Skeletal muscle cell (primary cell): ENCODE measurements at places on chromosomes 4 and X.

DNA sequence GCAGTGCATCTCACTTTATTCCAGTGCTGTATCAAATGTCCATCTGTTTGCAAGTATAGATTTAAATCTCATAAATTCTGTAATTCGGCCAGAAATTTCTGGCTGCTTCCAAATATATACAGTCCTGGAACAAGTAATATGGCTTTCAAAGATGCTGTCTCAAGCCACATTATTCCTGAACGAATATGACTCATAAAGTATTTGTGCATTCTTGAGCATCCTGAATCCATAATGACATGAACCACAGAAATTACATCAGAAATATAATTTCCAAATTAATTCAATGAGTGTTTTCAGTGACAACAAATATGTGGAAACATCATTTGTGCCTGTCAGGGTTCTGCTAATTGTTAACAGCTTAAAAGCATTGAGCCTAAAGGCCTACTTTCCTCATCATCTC, 140.9 kb upstream of the HPGD start:
- DNase-seq = peak; percentile 28

- no peak for DNase-seq
Measured at GRCh38 chr4:150355858-150356455, 226.0 kb upstream of the MAB21L2 start.

DNA sequence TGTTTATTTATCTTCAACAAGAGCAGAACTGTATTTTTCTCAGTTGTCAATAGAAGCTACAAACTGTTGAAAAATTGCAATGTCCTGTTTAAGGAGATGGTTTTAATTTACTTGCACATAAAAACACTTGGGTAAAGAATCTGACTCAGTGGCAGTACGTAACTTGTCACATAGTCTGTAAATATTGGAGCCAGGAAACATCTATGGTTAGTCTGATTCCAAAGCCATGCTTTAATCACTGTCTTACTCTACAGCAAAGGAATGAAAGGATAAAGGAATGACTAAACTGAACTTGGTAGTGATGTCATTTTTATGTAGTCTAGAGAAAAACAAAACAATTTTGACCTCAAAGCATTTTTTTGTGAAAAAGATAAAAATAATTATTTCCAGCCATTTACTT, 537.2 kb downstream of the STIM2 start:
- DNase-seq = peak; percentile 79

DNA sequence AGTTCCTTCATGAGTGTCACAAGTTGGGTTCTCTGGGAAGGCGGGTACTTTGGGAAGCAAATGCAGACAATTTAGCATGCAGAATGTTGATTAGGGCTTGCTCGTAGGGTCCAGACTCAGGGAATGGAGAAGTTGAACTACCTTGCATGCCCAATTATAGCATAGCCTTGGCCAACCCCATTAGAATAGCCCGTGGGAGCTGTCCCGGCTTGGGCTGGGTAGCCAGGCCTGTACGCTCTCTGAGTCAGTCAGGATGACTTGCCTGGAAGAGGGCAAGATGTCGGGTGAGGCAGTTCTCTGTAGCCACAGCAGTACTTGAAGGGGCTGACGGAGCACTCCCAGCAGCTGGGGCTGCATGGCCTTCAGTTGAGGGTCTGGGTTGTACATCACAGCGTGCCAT, 19.5 kb downstream of the KIAA0232 start:
- no peak for DNase-seq

DNA sequence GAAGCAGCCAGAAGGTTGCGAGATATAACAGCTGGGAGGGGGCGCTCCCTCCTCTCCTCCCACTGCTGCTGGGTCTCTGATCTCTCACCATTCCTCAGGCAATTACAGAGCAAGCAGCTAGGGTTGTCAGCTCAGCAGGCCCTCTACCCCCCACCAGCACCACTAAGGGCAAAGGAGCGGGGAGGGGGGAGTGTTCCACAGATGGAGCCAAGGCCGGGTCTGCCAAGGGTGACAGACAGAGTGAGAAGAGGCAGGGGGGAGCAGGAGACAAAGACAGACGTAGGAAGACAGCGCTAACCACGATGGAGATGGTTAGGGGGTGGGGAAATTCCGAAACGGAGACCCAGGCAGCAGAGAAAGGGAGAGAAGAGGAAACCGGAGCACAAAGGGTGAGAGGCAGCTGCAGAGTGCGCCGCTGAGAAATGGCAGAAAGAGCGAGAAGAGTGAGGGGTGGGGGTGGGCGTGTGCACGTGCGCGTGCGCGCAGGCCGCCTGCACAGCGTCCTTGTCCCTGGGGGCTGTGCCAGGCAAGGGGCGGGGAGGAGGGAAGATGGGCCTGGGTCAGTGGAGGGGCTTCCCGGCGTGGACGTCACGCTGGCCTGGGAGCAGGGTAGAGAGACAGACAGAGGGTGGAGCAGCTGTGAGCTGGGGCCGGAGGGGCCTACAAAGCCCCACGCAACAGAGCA, 6.9 kb downstream of the L1CAM start:
- DNase-seq = no peak

GRCh38 chr4:112199041-112199440, 32.5 kb upstream of the AP1AR start:
- DNase-seq = no peak

DNA sequence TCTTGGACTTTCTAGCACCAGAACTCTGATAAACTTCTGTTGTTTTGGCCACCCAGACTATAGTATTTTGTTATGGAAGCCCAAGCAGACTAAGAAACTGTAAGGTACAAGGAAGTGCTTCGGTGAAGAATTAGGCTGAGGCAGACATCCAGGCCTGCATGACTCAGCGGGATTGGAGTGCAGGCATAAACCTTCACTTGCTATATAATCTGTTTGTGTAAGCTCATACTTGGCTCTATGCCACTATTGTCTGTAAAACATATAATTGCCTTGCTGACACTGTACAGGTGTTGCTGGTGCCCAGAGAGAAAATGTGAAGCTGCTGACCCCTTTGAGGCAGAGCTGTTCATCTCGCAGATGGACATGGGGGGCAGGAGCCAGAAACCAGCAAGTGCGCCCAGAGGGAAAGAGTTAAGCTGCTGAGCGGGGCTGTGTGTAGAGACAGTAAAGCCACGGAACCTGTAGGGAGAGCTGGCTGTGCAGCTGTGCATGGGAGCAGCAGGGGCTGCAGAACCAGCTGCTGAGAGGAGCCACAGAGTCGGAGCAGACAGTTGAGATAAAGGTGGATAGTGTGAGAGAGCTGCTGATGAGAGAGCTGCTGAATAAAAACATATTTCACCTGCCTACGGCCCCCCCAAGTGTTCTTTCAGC, 96.2 kb downstream of the RBM46 start:
- peak; percentile 33 for DNase-seq

GRCh38 chr4:15963001-15963451, at the start of gene FGFBP2:
FGFBP2 (minus strand) TSS chr4:15963175; CDS start chr4:15963129, 46 bp downstream.
- DNase-seq = no peak

DNA sequence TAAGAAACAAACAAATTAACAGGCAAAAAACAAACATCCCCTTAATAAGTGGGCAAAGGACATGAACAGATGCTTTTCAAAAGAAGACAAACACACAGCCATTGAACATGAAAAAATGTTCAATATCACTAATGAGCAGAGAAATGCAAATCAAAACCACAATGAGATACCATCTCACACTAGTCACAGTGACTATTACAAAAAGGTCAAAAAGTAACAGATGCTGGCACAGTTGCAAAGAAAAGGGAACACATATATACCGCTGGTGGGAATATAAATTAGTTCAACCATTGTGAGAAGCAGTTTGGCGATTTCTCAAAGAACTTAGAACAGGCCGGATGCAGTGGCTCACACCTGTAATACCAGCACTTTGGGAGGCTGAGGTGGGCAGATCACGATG, 146.1 kb upstream of the NEIL3 start:
- DNase-seq = peak; percentile 7

- DNase-seq = no peak
Measured at GRCh38 chr4:31674313-31674947, 954.3 kb downstream of the PCDH7 start.

DNA sequence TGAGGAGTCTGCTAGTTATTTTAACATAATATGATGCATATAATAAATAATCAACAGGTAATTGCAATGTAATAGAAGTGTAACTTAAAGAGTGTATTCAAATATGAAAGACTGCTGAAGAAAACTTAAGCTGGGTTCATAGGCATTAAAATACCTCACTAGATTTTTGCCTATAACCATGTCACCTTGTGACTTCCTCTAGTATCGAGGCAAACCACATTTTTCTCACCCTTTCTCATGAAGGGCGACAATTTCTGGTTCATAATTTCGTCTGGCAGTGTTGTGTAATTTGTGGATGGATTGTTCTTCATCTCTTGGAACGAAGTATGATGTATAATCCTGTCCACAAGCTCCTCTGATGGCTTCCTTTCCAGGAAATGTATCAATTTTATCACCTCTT, 16.0 kb downstream of the SULT1E1 start:
- no peak for DNase-seq

DNA sequence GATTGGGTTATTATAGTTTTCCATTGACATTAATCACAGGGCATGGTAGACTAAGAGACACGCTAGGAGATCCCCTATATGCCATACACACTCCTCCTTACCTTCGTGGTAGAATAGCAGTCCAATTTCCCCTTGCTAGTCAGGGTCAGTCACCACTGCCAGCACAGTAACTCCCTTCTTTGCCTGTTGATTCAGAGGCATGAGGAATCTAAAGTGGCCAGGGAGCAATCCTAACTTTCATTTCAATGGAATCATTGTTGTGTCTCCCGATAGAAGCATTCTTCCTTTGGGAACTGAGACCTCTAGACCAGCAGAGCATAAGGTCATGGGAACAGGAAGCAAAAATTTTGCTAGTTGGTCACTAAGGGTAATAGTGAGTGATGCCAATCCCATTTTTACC, 51.1 kb downstream of the COL25A1 start:
- DNase-seq = no peak

DNA sequence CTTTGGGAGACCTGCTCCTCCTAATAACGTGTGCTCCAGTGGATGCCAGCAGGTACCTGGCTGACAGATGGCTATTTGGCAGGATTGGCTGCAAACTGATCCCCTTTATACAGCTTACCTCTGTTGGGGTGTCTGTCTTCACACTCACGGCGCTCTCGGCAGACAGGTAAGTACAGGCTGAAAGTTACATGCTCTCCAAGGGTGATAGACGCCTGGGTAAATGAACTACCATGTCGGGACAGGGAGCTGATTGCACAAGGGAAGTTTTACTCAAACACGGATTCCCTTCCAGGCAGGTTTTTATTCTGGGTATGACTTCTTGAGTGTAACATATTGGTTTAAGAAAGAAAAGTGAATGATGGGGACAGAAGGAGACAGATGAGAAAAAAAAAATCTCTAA, 836 bp downstream of the GRPR start:
- DNase-seq = no peak
